ENCODE measurements at places on chromosomes 6 and 20.

GRCh38 chr6:137166247-137167098 is 7.0 kb downstream of the IL22RA2 start:
- no peak for DNase-seq

DNA sequence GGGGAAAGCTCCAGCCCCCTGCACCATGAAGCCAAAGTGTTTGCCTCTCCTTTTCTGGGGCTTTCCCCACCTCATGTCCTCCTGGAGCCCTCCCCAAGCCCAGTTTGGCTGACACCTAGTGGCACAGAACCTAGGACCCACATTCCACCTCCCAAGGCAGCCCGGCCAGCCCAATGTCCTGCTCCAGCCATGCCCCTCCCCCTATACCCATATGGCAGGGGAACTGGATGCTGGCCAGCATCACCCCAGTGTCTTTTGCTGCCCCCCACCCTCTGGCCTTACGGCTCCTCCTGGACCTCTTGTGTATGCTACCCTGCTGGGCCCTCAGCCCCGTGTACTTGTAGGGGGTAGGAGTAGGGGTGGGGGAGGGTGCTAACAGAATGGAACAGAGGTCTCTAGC is 170.1 kb downstream of the KIF6 start:
- no peak for DNase-seq

DNA sequence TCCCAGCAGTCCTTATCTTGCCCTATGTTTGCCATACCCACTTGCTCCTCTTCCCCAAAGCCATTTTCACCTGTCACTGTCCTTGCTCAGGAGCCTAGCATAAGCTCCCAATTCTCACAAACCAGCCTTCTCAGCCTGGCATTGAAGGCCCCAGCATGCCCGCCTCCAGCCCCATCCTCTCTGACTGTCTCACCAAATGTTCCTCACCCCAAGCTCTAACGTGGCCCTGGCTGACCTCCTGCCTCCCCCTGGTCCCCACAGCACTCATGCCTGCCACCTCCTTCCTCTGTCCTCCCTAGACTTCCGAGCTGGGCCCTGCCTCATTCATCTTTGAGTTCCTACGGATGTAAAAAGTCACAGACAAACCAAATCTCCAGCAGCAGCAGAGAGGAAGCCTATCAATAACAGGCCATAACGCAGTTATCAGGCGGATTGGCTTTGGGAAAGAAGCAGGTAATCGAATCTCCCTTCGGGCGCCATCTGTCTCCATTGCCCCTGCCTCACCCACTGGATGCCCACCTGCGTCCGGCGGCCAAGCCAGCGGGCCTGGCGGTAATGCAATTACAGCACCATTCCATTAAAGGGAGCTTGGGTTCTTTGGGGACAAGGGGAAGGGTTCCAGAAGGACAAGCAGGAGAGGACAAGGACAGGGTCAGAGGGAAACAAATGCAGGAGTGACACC is 104.4 kb downstream of the MRPL14 start:
- DNase-seq = no peak

DNA sequence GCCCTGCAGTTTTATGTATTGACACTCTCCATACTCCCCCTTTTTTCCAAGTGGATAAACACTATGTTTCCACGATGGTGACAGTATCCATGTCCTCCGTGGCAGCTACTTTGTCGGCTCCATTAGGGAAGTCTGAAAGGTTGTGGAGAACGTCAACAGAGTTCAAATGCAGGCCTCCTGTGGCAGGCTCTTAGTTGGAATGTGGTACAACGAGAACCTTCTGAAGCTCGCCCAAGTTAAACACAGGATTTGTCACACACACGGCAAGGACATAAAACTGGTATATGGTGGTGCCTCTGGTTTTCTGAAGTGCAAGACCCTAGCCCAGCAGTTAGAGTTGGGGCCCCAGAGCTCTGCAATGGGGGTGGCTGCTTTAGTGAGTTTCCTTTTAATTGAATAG is 187.0 kb upstream of the TAB2 start:
- DNase-seq = no peak

GRCh38 chr6:36368921-36369865 is 18.3 kb downstream of the ETV7 start:
- peak; percentile 12 for DNase-seq

GRCh38 chr6:162442687-162443086 is 284.9 kb downstream of the PRKN start:
- DNase-seq = no peak

- DNase-seq = no peak
Measured at GRCh38 chr20:45924391-45925261, 9.9 kb upstream of the PCIF1 start.

DNA sequence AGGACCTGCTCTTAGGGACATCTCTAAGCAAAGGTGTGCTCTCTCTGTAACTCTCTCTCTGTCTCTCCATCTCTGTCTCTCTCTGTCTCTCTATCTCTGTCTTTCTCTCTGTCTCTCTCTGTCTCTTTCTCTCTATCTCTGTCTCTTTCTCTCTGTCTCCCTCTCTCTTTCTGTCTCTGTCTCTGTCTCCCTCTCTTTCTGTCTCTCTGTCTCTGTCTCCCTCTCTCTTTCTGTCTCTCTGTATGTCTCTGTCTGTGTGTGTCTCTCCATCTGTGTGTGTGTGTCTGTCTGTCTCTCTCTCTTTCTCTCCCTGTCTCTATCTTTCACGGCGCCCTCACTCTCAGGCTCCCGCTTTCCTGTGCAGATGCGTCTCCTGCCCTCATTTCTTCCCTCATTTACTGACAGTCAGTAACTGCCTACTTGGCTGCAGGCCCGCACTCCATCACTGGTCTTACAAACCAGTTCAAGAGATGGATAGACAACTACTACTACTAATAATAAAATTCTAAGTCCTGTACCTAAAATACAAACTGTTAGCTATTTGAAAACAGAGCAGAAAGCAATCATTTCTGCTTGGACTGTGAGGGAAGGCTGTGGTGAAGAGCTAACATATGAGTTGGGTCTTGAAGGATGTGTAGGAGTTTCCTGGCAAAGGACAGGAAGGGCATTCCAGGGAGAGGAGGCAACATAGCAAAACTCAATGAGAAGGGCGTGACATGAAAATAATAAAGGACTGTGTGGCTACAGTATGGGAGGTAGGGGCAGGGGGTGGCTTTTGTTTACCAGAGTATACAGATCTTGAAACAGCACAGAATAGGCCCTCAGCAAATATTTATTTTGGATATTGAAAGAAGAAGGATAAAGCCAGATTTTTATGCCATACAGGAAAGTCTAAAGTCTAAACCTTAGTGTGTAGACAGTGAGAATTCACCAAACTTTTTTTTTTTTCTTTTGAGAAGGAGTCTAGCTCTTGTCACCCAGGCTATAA is 67.8 kb upstream of the TAB2 start:
- DNase-seq = no peak

GRCh38 chr6:33076406-33076934 is 680 bp downstream of the HLA-DPB1 start:
- DNase-seq = no peak

DNA sequence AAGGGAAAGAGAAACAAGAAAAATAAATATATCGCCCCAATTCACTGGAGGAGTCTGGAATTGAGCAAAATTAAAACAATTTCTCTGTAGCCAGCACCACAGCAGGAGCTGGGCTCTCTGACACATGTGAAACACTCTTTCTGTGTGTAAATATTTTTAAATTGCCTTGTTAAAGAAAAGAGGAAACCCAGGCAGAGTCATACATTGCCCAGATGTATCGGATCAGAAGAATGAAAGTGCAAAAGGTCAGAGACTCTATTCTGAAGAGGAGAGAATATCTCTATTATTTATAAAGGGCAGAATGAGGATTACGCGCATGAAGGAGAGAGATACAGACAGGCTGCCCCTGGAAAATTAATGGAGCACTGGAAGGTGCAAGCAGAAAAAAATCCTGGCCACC is 127.0 kb upstream of the MAN1A1 start:
- no peak for DNase-seq

All from SW 1271 (cell line).